8988T (cell line): ENCODE measurements at places on chromosomes 13 and 19.

DNA sequence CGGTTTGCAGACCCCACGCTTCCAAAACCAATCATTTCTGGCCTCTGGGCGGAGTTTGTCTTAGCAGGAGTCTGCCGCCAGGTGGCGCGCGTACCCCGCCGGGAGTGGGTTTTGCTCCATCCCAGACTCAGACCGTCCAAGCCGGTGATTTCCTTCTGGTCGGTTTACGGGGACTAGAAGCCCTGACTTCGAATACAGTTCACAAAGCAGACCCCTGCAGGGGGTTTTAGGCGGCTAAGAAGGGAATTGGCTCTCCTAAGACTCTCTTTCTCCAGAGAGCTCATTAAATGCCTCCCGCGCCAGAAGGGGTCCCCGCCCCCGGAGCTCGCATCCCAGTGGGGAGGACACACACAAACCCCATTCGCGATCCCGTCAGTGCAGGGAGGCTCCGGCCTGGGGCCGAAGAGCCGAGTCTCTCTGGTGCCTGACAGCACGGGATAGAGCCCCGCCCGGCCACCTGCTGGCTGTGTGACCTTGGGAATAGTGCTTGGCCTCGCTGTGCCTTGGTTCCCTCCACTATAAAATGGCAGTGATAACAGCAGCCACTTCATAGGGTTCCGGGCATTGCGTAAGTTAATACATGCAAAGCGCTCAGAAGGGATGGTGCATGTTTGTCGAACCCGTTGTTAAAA is 8.6 kb upstream of the NUP62 start:
- peak; percentile 46 for DNase-seq

GRCh38 chr19:32824191-32824751 is 45.3 kb downstream of the SLC7A9 start:
- no peak for DNase-seq

DNA sequence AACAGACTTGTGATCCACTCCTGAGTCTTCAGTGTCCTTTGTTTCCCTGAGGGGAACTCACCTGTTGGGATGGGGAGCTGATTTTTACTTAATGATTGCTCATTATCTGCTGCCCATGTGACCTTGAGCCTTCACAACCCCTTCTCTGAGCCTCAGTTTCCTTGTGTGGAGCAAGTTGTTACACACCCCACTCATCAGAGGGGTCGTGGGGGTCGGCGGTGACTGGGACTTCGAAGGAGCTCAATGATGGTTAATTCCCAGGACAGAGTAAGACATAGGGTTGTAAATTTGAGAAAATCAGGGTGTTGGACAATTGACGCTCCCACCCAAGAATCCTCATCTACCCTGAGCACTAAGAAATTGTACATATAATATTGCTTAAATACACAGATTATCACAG is 13.5 kb downstream of the LILRA5 start:
- DNase-seq = no peak

DNA sequence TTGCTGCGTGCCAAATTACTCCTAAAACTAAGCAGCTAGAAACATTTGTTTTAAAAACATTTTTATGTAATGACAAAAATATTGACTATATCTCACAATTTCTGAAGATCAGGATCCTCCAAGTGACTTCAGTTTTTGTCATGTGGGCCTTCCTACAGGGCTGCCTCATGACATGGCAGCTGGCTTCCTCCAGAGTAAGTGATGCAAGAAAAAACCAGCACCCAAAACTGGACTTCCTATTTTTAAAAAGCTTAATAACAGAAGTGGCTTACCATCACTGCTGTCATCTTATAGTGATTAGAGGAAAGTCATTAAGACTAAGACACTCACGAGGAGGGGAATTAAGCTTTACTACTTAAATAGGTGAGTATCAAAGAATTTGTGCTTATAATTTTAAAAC is 681.7 kb downstream of the PCDH17 start:
- no peak for DNase-seq

- DNase-seq = no peak
Measured at GRCh38 chr13:21897161-21897560, 226.3 kb downstream of the FGF9 start.
